ENCODE measurements at places on chromosomes 5 and 9.

- DNase-seq = no peak
Measured at GRCh38 chr5:168851902-168852321, 272.7 kb upstream of the PANK3 start.

DNA sequence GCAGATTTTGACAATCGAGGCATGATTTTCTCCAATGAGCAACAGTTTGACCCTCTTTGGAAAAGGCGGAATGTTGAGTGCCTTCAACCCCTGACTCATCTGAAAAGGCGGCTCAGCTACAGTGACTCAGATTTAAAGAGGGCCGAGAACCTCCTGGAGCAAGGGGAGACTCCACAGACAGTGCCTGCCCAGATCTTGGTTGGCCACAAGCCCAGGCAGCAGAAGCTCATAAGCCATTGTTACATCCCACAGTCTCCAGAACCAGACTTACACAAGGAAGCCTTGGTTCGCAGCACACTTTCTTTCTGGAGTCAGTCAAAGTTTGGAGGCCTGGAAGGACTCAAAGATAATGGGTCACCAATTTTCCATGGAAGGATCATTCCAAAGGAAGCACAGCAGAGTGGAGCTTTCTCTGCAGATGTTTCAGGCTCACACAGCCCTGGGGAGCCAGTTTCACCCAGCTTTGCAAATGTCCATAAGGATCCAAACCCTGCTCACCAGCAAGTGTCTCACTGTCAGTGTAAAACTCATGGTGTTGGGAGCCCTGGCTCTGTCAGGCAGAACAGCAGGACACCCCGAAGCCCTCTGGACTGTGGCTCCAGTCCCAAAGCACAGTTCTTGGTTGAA lies 13.6 kb downstream of the PTPDC1 start:
- DNase-seq = no peak

- no peak for DNase-seq
Measured at GRCh38 chr9:6243746-6244145, 28.1 kb downstream of the IL33 start.

DNA sequence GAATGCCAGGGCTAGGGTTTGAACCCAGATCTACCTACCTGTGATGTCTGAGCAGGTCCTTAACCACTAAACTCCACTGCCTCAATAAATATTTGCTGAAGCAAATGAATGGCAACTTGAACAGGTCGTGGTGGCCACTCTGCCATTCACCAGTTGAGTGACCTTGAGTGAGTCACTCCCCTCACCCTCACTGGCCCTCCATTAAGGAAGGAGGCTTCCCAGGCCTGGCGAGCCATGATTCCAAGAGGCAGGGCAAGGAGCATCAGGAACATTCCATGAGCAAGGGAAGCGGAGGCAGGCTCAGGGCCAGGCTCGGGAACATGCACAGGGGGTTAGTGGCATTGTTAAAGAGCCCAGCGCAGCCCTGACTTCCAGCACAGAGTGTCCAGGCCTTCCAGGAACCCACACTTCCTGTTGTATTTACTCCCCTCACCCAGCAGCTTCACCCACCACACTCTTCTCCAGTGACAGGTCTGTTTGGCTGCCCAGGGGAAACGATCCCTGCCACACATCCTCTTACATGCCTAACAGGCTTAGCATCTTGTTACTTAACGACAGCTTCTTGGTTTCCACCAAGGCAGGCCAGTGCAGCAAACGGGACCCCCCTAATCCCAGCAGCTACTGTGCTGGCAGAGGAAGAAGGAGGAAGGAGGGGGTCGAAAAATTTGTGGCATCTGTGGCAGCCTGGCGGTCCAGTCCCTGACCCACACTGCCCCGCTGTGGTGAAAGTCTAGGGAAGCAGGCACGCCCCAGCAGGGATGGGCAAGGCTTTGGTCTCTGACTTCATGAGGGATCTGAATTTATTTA lies 43.7 kb upstream of the TTC1 start:
- no peak for DNase-seq

GRCh38 chr5:34415559-34416198 lies 240.4 kb upstream of the RAI14 start:
- no peak for DNase-seq

- peak; percentile 76 for DNase-seq
Measured at GRCh38 chr9:16030528-16031185, 477.8 kb downstream of the CCDC171 start.

GRCh38 chr5:35904443-35905132 lies 33.8 kb downstream of the CAPSL start:
- no peak for DNase-seq

DNA sequence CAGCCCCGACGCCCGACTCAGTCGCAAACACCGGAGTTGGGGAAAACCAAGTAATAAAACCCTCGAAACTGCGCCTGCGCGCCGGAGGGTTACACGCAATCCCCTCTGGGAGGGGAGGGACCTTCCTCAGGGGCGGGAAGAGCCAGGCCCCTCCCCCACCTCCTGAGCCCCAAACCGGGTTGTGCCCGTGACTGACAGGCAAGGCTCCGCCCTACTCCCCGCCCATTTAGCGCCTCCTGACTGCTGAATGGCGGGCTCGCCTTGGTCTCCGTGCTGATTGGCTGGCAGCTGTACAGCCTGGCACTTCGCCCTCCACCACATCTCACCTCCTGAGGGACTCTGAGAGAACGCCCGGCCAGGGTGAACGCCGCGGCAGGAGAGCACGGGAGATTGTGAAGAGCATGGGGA lies at the start of gene PRDM9:
Gene PRDM9, plus strand, starts transcription at position 332 of the 408 bp plus-strand sequence. CDS start 1,425 bp downstream, outside the sequence.
- DNase-seq = no peak

- no peak for DNase-seq
Measured at GRCh38 chr5:50744776-50745175, 78.3 kb downstream of the PARP8 start.

DNA sequence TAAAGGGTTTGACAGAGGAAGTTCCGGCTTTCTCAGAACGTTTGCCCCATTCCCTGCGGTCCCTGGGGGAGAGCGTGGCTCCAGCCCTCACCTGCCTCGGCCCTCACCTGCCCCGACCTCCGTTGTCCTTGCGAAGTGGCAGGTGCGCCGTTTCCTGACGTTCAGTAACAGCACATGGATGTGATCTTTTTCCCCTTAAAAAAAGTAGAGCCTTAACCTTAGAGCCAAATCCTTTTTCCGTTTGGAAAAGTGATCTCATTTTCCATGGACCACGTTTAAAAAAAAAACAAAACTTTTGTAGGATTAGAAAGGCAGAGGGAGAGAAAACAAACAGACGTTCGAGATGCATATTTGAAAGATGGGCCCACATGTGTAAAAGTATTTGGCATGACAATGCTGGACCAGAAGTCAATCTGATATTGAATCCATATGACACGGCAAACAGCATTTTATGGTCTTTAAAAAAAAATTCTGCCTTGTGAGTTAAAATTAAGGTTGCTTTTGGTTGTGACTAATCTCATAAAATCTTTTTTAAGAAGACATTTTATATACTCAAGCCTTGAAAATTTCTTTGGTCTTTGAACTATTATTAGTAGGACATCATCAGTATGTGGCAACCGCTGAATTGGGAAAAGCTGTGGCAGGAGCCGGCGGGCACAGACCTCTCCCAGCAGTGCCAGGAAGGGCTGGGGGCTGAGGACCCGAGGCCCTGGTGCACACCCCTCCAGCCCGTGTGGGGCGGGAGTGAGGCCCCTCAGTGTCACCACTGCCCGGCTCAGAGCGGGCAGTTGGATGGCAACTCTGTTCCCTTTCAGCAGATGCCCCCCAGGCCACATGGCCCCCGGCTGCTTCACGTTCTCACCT lies 42.5 kb upstream of the EXOC3 start:
- no peak for DNase-seq

- no peak for DNase-seq
Measured at GRCh38 chr5:84805473-84805872, 420.8 kb upstream of the EDIL3 start.

DNA sequence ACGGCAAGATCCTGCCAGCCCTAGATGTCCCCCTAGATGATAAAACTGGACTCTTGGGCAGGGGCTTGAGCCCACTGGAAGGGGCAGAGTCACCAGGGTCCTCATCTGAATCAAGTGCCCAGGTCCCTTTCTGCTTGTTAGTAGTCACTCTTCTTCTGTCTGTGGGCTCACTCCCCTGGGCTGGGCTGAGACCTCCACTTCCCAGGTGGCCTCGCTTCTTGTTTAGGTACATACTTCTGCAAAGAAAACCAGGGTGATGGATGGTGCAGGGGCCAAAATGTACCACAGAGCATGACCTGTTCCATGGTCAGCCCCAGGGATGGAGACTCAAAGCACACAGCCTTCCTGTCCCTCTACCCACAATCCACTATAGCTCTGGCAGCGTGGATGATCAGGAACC lies 845 bp upstream of the SLC46A2 start:
- no peak for DNase-seq

DNA sequence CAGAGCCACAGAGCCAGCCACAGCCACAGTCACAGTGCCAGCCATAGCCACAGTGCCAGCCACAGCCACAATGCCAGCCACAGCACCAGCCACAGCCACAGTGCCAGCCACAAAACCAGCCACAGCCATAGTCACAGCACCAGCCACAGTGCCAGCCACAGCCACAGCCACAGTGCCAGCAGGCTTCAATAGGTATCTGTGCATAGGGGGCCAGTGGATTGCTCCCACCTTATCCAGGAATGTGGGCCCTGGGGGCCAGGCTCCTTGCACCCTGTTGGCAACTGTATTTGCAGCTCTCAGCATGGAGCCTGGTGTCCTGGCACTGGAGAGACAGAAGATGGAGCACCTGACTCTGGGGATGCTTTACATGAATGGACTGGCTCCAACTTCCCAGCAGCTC lies 111.7 kb upstream of the IRX2 start:
- no peak for DNase-seq

- no peak for DNase-seq
Measured at GRCh38 chr9:105118636-105119035, 125.8 kb upstream of the SLC44A1 start.

- no peak for DNase-seq
Measured at GRCh38 chr5:139660105-139660922, 12.2 kb downstream of the CXXC5 start.

DNA sequence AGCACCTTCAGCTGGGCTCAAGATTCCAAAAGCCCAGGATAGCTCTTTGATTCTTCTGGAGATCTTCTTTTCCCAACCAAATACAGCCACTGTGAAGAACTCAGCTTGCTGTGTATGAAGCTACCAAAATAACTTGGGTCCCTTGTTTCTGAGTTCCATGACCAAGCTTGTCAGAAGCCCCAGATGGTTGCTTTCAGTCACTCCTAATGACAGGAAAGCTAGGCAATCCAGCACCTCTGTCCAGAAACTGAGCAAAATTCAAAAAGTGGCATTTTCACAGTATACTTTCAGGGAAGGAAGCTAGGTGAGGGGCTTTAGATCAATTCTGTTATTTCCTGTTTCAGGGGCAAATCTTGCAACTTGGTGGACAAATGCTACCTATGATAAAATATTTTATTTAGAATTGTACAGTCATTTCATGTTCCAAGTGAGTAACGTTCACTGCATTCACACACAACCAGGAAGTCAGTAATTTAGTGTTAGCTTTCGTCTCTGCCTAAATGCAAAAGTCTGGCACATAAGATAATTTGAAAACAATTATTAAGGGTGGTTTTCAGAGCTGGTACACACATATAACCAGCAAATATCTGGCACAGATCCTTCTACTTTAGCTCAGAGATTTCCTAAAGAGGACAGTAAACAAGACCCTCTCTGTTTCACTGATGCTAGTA lies 330.1 kb downstream of the GLIS3 start:
- DNase-seq = no peak

- no peak for DNase-seq
Measured at GRCh38 chr9:88604836-88605511, 70.0 kb downstream of the NXNL2 start.

DNA sequence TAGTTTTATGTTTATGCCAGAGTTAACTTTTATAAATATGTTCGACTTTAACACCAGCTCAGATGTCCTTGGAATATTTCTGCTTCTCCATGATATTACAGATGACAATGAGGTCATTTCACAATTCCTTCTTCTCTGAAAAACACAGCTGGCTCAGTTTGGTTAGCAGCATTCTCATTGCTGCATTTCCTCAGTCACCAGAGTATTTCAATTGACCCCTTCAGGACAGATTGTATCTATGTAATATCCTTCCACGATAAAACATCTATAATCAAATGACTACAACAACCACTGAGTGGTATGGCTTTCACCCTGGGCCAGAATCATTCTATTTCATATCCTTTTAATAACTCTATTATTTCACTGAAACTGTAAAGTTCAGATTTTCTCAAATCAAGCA lies 148.7 kb downstream of the OXCT1 start:
- no peak for DNase-seq

DNA sequence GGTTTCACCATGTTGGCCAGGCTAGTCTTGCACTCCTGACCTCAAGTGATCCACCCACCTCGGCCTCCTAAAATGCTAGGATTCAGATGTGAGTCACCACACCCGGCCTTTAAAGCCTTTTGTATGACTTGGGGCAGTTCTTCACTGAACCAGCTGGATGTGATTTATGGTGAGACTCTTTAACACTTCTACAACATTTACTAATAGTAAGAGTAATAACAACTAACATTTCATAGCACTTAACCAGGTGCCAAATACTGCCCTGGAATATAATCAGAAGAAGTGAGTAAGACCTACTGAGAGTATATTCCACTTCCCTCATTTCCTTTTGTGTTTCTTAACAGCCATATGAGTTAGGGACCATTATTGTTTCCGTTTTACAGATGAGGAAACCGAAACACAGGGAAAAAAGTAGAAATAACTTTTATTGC lies 10.0 kb downstream of the ZSWIM6 start:
- DNase-seq = no peak

- DNase-seq = no peak
Measured at GRCh38 chr9:34396276-34397214, 19.8 kb upstream of the MYORG start.

GRCh38 chr9:124004593-124004992 lies 7.0 kb upstream of the LHX2 start:
- DNase-seq = peak; percentile 16

DNA sequence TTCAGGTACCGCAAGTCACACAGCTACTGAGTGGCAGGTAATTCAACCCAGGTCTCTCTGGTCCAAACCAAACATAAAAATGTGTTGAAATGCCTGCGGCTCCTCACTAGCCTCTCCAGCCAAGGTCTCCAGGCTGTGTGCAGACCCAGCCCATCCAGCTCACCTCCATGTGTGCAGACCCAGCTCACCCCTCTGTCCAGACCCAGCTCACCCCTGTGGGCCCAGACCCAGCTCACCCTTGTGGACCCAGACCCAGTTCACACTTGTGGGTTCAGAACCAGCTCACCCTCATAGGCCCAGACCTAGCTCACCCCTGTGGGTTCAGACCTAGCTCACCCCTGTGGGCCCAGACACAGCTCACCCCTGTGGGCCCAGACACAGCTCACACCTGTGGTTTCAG lies 188.0 kb upstream of the ADCY2 start:
- DNase-seq = no peak

DNA sequence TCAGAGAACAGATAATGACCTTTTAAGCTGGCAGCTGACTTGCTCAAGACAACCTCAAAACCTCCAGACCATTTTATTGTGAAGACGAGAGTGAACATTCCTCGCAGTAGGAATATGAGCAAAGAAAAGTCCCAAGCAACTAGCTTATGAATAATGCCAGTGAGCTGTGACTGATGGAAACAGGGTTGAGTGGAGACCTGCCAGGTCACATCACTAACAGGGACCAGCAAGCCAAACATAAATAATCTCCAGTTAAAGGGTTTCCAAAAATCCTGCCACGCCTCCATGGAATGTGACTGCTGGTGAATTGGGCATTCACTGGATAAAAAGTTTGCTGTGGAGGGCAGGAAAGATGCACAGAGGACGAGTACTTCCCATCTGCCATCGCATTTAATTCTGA lies 185.4 kb downstream of the CRB2 start:
- no peak for DNase-seq

Data from natural killer cell treated with Interleukin-12 subunit alpha and Interleukin-12 subunit beta and Interleukin-15 and Interleukin-18, amount 100 ng/mL, for 72 hours (primary cell).